ENCODE measurements at places on chromosomes 12 and 14.

DNA sequence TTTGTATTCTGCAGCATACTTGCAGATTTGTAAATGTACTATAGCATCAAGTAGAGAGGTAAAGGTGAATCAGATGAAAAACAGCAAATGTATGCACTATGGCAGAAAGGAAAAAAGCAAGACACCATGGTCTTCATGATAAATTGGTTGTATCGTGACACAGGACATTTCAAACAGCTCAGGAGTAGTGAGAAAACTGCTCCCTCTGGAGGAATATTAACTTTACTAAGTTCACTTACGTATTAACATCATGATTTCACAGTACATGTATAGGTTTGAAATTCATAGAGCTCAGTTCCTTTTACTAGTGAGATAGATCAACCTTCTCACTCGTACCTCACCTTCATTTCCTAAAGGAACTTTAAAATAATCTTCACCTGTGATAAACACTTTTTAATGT is 6.5 kb downstream of the MBIP start:
- DNase-seq: no peak

- peak; percentile 44 for DNase-seq
These were observed 493 bp downstream of the NUMB start for GRCh38 chr14:73457924-73458182.

GRCh38 chr12:99920353-99920960 is 64.3 kb downstream of the ANKS1B start:
- no peak for DNase-seq

DNA sequence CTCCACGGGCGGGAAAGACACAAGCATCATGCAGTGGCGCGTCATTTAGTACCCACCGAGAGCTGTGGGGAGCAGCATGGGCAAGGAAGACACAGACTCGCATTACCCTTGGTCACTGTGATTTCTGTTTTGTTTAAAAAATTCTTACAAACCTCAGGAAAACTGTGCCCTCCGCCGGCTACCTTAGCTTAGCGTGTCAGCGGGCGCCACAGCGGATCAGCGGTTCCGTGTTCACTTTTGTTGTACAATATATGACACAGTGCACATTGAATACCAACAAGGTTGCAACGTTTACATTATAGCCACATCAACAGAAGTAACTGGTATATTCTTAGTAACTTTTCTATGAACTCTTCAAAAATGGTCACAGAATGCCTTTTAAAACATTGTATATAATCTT is 125.2 kb upstream of the EVL start:
- no peak for DNase-seq

GRCh38 chr12:11815397-11815796 is 165.9 kb downstream of the ETV6 start:
- DNase-seq: no peak

GRCh38 chr12:48542300-48542928 is 17.0 kb downstream of the OR8S1 start:
- peak; percentile 30 for DNase-seq

DNA sequence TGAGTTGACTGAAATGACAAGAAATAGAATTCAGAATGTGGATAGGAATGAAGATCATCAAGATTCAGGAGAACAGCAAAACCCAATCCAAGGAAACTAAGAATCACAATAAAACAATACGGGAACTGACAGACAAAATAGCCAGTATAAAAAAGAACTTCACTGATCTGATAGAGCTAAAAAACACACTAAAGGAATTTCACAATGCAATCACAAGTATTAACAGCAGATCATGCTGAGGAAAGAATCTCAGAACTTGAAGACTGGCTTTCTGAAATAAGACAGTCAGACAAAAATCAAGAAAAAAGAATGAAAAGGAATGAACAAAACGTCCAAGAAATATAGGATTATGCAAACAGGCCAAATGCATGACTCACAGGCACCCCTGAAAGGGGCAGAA is 15.3 kb upstream of the OR5AU1 start:
- no peak for DNase-seq

GRCh38 chr12:96824074-96824837 is 82.8 kb upstream of the NEDD1 start:
- no peak for DNase-seq

DNA sequence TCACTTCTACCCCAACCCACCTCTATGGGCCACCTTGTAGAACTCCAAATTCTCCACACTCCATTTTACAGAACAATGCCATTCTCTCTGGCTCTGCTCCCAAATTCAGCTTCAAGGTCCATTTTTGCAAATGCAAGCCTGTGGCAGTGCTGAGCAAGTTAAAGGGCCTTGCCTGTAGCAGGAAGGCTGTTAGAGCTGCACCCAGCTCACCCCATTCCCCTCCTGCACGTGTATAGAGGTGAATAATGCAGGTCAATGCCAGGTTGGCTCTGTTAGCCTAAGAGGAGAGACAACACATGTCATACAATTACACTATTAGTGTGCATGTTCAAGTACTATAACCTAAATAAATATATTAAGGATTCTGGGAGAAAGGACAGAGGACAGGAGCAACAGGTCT is 120.4 kb downstream of the TBX5 start:
- DNase-seq: no peak

- peak; percentile 75 for DNase-seq
These were observed 32.0 kb downstream of the PSEN1 start for GRCh38 chr14:73168274-73168673.

GRCh38 chr14:72847721-72848120 is 46.2 kb downstream of the DPF3 start:
- no peak for DNase-seq

- DNase-seq: no peak
These were observed 65.4 kb downstream of the ATXN7L3B start for GRCh38 chr12:74602881-74603672.

- DNase-seq: no peak
These were observed 28.0 kb downstream of the PXN start for GRCh38 chr12:120237360-120238171.

DNA sequence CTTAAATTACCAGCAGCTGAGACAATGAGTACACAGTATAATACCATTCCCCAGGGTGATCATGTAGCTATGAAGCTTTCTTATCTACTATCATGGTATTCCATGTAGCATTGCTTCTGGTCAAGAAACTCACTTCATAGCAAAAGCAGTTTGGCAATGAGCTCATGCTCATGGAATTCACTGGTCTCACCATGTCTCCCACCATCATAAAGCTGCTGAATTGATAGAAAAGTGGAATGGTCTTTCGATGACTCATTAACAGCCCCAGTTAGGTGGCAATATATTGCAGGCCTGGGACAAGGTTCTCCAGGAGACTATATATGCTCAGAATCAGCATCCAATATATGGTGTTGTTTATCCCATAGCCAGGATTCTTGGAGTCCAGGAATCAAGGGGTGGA is 553.7 kb downstream of the FOXG1 start:
- no peak for DNase-seq

DNA sequence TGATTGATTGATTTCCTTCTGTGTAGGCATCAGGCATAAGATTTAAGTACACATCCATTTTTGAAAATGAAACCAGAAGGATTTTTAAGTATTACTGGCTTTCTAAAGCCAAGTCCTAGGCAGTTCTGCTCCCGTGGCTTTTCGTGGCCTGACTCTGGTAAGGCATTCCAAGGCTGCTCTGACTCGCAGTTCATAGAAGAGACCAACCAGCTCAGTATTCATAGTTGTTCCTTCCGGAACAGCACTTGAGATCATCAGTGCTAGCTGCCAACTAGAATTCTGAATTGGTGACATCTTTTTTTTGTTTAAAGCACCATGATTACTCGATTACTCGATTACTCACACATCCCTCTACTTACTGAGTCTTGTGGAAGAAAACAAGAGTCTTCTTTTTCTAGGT is 25.9 kb downstream of the SUDS3 start:
- DNase-seq: peak; percentile 25

GRCh38 chr14:89814126-89814525 is 140.4 kb downstream of the EFCAB11 start:
- no peak for DNase-seq

- no peak for DNase-seq
These were observed 199.7 kb upstream of the HMGA2 start for GRCh38 chr12:65624554-65625086.

DNA sequence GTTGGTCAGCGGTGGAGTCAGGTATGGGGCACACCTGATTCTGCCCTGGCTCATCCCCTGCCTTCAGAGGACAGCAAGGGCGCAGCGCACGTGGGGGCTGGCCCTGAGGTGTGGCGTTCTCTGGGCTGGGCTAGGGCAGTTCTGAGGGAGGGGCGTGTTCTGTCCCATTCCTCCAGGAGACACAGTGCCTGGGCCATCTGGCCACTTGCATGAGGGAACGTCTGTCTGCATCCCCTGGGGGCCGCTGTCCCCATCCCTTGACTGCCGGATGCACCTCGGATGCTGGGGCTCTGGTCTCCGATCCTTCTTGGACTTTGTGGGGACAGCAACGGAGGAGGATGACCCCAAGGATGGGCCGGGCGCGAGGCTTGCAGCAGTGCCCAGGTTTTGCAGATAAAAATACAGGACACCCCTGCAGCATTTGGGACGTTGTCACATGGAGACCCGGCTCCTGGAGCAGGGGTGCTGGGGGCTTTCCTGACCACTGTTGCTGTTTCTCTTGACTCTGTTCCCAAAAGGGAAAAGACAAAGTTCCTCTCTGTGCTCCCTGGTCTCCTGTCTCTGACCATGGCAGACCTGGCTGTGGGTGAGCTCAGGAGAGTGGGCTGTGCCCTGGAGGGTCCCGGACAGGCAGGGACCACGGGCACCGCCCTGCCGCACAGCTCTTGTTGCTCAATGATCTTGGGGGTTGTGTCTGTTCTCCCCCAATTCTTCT is 6.9 kb downstream of the MTA1 start:
- no peak for DNase-seq

- peak; percentile 59 for DNase-seq
These were observed 210.8 kb upstream of the NPAS3 start for GRCh38 chr14:32727832-32728231.

GRCh38 chr14:95998656-95999055 is 40.5 kb upstream of the C14orf132 start:
- DNase-seq: no peak

- no peak for DNase-seq
These were observed 4.8 kb downstream of the CD163 start for GRCh38 chr12:7498809-7499208.
